ENCODE measurements at places on chromosomes 7 and 10. TPM values are rescaled to one million over a fixed set of nuclear protein-coding genes. Genes with fewer than 3 reads are reported as not detected.

The DYDC1 gene
- not detected for polyA plus RNA-seq

The PALD1 gene
- polyA plus RNA-seq: 15.2 TPM

- DNase-seq: no peak
These were observed at the start of gene SAMD9L for GRCh38 chr7:93148144-93148543. Gene SAMD9L (minus strand): TSS chr7:93148385. CDS start chr7:93135971, 12,414 bp downstream.

- DNase-seq: no peak
These were observed 667.6 kb upstream of the CELF2 start for GRCh38 chr10:10350050-10350449.

DNA sequence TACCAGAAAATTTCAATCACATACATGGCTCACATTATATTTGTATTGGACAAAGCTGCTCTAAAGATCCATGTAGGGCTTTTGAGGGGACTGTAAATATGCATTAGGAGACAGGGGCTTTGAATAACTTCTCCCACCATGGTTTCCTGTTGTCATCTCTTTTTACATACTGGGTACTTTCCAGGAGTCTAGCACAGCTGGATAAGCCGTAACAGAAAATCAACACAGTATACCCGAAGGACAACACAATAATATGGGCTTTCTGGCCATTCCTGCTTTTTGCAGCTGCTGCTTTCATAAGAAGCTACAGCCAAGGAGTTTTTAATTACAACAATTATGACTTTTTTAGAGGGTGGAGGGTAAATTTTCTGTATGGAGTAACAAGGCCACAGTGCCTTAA, 63.4 kb upstream of the SRPK2 start:
- peak; percentile 67 for DNase-seq
